Omental fat pad (tissue), 4 donors: ENCODE measurements at places on chromosomes 12 and 14.

DNA sequence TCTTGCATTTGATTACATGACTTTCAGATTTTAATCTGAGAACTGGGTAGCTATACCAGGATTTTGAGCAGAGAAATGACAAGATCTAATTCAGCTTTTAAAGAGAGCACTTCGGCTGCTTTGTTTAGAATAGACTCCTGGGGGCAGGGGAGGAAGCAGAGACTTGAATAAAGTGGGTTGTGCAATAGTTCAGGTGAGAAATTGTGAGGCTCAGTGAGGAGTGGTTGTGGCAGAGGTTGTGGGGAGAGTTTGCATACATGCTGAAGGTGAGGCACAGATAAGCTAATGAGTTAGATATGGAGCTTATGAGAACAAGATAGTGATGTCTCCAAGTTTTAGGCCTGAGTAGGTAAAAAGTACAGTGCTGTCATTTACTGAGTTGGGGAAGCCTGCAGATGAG lies 281.4 kb downstream of the FLRT2 start:
- DNase-seq = no peak

DNA sequence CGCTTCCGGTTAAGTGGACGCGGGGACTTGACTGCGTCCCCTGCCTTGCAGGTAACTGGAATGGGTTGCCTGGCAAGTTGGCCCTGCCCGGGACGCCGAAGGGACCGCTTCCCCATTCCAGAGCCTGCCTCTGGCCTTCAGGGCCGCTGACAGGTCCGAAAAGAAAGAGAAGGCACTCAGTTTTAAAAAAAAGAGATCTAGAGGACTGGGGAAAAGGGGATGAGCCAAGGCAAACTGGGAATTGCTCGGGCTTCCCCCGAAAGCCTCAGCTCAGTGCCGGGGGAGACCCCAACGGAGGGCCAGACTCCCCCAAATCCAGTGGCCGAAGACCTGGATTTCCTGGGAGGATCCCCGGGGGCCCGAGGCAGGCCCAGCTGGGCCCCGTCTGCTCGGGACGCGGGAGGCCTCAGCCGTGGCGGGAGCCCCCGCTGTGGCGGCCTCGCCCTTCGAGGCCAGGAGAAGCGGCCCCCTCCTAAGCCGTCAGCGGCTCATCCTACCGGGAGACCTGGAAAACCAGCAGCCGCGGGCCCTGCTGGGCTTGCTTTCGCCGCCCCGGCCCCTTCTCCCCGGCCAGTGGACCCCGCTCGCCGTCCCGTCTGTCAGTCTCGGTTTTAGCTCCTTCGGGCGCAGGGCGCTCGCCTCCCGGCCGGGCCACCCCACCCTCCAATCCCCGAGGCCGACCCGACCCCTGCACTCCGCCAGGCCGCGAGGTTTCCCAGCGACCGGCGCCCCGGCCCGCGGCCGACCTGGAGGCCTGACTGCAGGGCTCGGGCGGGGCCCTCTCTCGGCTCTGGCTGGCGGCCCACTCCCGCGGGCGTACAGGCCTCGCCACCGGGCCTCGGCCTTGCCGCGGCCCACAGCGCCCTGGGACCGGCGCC lies 12.5 kb downstream of the OTX2 start:
- DNase-seq = no peak

DNA sequence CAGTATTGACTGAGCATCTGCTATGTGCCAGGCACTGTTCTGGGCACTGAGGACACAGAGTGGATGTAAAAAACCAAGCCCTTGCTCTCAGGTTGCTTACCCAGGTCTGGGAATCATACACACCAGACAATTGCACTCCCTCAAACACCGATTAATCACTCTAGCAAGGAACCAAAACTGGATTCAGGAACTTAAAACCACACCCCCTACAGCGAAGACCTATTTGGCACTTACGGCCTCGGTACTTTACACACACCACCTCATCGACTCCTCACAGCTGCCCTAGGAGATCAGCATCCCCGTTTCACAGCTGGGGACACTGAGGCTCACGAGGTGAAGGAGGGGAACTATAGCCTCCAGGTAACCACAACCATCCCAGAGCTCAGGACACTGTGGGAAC lies 1.6 kb downstream of the GLTP start:
- DNase-seq = no peak

- DNase-seq = peak; percentile 81
These were observed 81.6 kb upstream of the MED13L start for GRCh38 chr12:116358893-116359761.

DNA sequence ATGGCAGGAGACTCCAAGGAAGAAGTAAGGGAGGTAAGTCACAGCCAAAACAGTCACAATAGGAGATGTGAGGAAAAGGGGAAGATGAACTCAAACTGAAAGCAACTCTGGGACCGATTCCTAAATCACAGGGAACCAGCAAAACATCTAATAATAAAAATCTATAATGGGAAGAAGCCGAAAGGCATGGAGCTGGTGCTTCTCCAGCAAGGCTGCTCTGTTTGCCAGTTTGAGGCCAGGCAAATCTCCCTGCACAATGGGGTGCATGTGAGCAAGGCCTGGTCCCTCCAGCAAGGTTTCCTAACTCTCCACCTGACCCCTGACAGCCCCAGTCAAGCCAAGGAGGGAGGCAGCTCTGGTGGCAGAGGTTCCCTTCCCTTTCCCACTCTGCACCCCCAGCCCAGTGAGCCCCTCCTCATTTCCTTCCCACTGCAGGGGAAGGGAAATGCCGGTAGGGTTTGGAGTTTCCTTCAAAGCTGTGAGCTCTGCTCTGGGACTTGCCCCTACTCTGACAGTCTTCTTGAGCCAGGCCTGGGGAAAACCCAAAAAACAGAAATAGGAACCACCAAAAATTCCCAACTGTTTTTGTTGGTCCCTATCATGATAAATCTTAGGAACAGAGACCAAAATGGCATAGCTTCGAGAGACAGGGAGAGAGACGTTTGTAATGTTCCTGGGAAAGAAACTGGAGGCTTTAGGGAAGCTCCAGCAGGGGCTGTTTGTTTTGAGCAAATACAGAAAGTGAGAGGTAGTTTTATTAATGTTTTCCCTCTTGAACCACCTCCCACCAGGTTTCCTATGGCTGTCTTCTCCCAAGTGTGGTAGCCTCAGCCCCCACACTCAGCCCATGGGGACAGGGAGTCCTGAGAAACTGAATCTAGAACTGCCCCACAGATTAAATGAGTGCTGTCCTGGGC lies 34.6 kb downstream of the FMNL3 start:
- no peak for DNase-seq

DNA sequence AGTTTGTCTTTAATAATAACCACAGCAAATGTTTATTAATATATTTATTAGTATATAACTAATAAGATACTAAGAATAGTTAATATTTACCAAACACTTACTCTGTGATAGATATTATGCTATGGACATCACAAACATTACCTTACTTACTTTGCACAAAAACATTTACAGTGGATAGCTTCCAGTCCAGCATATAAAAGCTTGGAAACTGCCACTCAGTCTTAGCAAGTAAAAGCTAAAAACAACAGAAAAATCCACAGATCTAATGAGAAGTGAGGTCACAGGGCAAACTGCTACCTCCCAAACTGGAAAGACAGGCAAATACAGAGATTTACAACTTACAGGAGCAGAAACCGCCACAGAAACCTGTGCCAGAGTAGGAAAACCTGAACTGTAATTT lies 99.8 kb downstream of the METTL25 start:
- DNase-seq = no peak

GRCh38 chr14:76585616-76586015 lies 175.7 kb upstream of the VASH1 start:
- no peak for DNase-seq

DNA sequence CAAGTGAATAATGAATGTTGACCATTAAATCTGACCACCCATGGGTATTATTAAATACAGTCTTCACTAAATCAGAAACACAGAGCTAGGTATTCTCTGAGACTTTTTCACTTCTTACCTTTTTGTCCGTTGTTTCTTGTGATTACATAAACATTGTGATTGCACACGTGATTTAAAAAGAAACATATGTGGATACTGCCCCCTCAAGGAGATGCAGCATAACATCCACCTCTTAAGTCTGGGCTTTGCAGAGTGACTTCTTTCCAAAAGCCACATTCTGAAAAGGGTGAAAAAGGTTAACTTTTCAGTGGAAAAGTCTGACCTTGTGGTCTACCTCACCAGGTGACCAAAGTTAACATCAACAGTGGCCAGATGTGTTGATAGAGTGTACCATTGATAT lies 185.5 kb upstream of the FAR2 start:
- no peak for DNase-seq

GRCh38 chr12:10363914-10364814 lies 25.7 kb downstream of the KLRK1 start:
- DNase-seq = no peak

DNA sequence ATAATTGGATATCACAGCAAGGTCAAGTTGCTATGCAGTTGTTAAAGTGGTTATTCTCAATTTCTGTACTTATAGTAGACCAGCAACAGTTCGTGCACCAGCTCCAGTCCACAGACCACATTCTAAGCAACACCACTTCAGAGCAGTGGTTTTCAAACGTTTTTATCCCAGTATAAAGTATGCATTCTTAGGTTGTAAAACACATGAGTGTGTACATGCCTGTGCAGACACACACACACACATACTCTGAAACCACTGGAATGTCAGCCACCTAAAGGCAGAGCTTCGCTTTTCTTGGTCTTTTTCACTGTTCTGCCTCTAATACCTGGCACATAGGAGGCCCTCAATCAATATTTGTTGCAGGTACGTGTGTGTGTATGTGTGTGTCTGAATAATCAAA lies 22.2 kb upstream of the C12orf71 start:
- DNase-seq = no peak

DNA sequence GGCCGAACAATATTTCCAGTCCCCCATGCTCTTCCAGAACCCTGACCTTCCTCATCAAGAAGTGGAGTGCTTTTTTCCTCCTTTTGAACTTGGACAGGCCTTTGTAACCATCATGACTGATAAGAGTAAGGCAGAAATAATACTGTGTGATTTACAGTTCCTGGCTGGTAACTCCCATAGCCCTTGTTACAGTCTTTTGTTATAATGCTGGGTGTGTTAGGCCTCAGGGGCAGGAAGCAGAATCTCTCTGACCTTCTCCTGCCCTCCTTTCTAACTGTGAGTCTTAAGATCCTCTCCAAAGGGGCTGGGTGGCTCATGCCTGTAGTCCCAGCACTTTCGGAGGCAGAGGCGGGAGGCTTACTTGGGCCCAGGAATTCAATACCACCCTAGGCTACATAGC lies 59.5 kb downstream of the BCAT1 start:
- DNase-seq = no peak

DNA sequence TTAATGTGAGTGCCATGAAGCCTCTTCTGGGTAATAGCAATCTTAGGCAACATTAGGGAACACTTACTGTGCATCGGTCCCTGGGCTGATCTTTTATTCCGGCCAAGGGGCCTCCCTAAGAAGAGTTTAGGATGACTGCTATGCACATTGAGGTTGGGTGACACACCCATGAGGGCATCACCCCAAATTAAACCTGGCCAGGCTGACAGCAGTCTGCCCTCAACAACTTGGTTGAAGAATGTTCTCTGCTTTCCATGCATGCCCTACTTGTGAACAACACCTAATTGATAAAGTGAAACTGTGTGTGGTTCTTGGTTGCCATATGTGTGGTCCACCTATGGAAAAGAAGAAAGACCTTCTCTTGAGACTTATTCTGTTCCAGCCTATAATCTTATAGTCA lies 1098.0 kb downstream of the BCL11B start:
- DNase-seq = no peak

DNA sequence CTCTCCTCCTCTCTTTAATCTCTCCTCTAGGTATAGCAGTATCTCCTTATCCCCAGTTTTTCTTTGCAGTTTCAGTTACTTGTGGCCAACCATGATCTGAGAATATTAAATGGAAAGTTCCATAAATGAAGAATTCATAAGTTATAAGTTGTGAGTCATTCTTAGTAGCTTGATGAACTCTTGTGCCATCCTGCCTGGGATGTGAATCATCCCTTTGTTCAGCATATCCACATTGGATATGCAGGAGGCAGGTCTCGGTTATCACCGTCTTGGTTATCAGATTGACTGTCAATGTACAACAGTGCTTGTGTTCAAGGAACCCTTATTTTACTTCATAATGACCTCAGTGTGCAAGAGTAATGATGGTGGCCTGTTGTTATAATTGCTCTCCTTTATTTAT lies 134.0 kb downstream of the TMEM117 start:
- no peak for DNase-seq

GRCh38 chr14:69720912-69721311 lies 46.0 kb upstream of the SRSF5 start:
- DNase-seq = no peak

DNA sequence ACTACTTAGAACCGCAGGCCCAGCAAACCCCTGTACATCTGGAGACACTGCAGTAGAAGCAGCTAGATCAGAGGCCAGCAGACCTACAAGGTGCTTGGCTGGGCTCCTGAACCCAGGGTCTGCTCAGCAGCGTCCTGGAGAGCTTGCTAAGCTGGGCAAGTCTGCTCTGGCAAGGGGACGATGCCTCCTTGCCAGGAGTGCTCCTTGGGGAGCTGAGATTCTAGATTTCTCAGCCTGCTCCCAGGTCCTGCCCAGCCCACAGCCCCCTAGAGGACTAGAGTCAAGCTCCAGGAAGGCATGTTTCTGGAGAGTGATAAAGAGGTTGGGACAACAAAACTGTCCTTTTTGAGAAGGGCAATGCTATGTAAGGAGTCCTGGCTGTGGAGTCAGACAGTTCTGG lies 60.3 kb downstream of the HSPB8 start:
- no peak for DNase-seq

- no peak for DNase-seq
These were observed 765.6 kb upstream of the FOXG1 start for GRCh38 chr14:28001002-28001401.

DNA sequence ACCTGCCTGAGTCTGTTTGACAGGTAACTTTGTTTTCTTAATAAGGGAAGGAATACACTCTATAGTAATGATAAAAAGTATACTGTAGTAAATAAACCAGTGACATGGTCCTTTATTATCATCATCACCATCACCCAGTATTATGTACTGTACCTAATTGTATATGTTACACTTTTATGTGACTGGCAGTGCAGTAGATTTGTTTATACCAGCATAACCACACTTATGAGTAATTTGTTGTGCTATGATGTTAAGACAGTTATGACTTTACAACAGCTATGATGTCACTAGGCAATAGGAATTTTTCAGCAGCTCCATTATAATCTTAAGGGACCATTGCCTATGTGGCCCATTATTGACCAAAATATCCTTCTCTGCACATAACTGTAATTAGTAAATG lies 155.0 kb downstream of the NUBPL start:
- no peak for DNase-seq

GRCh38 chr14:104536942-104537612 lies 42.5 kb upstream of the C14orf180 start:
- no peak for DNase-seq

DNA sequence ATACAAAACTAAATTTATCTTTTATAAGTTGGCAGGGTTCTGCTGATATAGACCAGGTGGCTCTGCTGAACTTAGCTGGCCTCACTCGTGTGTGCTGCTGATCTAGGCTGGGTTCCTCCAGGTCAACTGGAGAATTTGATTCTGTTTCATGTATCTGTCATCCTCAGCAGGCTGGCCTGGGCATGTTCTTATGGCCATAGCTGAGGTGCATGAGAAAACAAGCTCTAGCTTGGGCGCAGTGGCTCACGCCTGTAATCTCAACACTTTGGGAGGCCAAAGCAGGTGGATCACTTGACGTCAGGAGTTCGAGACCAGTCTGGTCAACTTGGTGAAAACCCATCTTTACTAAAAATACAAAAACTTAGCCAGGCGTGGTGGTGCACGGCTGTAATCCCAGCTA lies 24.3 kb upstream of the BCL2L14 start:
- no peak for DNase-seq

- peak; percentile 30 for DNase-seq
These were observed 835 bp downstream of the VEZT start for GRCh38 chr12:95218150-95219133.
